T-helper 9 cell (primary cell): ENCODE measurements at places on chromosomes 6 and 20.

GRCh38 chr6:15615802-15616201 is 47.0 kb downstream of the DTNBP1 start:
- DNase-seq, result no peak

- no peak for DNase-seq
Measured at GRCh38 chr6:108587258-108588059, 26.7 kb downstream of the FOXO3 start.

DNA sequence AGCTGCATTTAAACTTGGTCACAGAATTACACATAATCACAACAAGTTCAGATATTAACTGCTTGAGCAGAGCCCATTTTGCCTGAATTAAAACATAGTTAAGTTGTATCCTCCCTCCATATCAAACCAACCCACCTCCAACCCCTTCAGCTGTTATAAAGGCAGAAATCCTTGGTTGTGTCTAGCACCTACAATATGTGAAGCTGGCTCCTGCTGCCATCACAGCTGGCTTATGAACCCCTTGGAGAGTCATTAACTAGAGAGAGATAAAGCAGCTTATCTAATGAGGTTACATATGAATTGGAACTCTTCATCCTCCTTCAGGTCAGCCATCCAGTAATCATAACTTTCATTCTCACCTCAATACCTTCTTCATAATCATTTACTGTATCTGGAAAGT is 101.8 kb downstream of the EPHA7 start:
- DNase-seq, result no peak

DNA sequence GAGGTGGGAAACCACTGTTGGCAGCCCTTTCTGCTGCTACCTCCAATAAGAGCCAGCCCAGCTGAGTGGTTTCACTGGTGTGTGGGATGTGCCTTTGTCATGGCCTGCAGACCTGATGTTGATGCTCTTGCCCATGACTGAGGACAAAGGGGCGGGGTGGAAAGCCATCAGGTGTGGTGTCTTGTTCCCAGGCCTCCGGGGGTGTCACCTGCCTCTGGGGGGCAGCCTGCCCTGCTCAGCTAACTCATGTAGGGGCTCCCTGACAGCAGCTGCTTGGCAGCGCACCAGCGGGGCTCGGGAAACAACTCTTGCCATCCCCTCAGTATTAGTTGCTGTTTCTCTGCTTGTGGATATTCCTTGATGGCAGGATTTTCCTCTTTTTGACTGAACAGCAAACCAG is 91.3 kb downstream of the LYRM2 start:
- DNase-seq, result no peak

DNA sequence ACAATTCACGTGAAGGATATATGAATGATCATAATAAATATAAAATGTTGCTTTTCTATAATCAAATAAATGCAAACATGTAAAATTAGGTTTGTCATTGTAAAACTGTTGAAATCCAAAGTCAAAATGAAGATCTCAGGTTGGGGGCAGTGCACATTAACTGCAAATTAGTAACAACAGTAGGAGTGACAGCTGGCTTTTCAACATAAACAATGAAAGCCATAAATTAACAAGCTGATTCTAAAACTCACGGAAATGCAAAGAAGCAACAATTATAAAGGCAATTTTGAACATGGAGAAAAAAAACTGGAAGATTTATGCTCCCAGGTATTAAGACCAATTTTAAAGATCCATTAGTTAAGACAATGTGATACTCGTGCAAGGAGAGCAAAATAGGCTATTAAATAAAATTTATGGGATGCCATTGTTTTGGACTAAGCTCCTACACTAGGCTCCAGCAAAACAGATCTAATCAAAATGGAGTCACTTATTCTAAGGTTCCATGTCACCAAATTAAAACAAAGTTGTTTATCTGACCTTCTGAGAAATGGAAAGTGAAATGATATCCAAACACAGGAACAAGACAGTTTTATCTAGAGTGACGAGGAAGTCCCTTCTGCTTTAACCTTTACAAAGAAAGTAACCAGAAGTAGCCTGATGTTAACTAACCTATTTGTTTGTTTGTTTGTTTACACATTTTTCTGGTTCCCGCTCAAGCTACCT is 770.8 kb downstream of the EPHA7 start:
- no peak for DNase-seq

GRCh38 chr6:56620229-56620868 is 22.3 kb downstream of the DST start:
- no peak for DNase-seq
